CD4-positive, alpha-beta T cell treated with Interferon alpha-2 for 1 hour (primary cell): ENCODE measurements at places on chromosomes 7 and 10.
A peak's percentile ranks its signal among the peaks of the same experiment; 100 is the strongest.

DNA sequence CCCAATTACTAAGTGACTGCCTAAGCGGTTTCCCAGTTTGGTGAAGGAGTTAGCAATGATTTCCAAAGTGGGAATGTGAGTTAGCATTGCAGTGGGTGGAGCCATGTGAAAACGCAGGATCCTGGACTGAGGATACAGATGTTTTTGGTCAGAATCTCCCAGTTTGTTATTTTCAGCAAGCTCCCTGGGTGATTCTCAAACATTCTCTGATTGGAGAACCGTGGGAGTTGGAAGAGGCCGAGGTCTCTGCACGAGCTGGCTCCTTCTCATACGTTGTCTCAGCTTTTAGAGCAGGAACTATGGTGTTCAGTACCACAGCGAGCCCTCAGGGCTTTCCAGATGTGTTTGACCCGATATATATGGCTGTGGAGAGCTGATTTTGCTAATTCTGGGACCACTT is 396.5 kb upstream of the NPVF start:
- DNase-seq, result no peak

DNA sequence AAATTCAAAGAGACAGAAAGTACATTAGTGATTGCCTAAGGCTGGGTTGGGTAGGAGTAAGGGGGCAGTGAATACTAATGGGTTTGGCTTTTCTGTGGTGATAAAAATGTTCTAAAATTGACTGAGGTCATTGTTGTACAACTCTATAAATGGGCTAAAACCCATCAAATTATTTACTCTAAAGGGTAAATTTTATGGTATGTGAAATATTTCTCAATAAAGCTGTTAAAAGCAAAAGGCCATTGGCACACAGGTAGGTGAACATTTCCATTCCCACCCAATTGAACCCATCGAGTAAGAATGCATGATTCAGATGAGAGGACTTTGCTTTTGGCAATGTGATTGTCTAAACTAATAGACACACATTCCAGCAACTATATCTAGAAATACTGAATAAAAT is 579.4 kb downstream of the GATA3 start:
- DNase-seq, result no peak

DNA sequence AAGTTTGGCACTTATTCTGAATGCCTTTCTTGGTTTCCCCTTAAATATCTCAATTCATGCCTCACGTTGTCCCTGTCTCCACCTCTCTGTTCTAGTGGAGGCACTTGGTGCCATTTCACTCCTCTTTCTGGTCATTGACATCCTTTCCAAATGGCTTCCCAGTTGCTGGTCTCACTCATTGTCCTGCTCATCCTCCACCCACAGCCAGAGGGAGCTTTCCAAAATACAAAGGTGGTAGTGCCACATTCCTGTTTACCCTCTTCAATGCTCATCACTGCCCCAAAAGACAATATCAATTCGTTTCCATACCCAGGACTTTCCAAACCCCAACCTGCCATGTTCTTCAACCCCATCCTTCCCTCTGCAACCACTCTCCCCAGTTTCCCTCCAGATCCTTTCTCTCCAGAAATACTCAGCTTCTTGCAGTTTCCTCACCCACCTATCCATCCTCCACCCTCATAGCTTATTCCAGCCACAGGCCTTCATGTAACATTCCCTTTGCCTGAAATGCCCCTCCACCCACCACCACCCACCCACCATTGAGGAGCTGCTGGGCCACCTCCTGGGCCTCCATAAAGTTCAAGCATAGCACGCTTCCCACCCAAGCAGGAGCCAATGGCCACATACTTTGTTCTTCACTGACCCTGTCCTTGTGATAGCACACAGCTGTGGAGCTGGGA is 63.1 kb upstream of the ADRB1 start:
- DNase-seq, result no peak

DNA sequence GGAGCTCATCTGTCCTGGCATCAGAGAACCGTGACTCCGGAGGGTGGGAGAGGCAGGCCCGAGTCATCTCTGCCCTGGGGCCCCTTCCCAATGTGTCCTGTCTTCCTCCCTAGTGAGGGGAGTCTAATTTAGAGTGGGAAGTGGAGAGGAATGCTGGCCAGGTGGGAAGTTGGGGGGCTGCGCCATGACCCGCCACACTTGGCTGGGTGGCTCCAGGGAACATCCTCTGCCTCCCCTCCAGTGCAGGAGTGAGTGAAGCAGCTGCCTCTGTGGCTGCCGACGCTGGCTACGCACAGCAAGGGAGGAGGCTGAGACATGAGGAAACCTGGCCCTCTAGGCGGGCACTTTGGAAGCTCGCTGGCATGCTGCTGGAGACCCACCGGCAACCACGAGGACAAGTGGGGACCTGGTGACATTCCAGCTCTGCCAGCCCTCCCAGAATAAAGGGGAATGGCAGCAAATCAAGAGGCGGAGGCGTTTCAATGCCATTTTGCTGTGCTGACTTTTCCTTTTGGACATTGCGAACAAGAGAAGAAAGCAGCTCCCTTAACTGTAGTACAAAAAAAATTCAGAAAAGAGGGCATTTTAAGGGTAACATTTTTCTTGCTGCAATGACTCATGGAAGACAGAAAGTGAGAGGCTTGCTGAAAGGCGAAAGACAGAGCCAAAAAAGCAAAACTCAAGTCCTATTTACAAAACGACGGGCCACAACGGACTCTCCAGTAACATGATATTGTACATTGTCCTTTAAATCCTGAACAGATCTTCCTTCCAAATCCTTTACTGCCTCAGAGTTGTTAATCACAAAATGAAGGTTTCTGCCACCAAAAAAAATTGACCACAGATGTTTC is 121.2 kb upstream of the PITRM1 start:
- DNase-seq, result no peak

- DNase-seq, result no peak
Measured at GRCh38 chr7:72217151-72217550, 195.0 kb downstream of the CALN1 start.

DNA sequence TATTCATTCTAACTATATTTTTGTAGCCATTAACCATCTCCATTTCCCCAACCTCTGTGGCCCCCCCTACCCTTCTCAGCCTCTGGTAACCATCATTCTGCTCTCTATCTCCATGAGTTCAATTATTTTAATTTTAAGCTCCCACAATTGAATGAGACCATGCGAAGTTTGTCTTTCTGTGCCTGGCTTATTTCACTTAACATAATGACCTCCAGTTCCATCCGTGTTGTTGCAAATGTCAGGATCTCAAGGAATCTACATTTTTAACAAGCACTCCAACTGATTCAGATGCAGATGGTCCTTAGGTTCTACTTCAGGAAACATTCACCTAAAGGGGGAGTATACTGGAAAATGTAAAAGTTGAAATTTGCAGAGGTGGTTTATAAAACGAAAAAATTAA is 60.2 kb upstream of the PTPN12 start:
- DNase-seq, result no peak

DNA sequence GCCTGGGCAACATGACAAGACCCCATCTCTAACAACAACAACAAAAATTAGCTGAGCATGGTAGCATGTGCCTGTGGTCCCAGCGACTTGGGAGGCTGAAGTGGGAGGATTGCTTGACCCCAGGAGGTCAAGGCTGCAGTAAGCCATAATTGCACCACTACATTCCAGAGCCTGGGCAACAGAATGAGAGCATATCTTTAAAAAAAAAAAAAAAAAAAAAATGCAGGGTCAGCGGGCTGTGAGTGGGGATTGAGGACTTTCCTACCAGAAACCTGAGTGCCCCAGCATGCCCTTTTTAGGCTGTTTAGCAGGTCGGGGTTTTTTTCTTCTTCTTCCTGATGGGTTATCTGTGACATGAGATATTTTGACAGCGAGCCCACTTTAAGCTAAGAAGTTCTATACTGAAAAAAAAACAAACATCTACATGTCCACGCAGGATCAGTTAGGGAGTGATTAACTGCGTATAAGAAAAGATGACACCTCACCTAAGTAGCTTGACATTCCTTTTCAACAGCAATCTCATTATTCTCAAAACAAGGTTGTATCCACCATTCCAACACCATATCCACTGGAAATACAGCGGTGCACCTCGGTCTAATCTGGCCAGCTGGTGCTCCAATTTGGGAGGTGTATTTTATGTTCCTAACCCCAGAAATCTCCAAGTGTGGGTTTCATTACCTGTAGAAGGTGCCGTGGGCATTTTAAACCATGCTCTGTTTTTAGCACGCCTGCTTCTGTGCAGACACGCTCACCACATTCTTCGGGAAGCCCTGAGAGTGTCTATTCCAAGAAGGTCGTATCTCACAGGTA is 13.8 kb upstream of the RFC2 start:
- no peak for DNase-seq

DNA sequence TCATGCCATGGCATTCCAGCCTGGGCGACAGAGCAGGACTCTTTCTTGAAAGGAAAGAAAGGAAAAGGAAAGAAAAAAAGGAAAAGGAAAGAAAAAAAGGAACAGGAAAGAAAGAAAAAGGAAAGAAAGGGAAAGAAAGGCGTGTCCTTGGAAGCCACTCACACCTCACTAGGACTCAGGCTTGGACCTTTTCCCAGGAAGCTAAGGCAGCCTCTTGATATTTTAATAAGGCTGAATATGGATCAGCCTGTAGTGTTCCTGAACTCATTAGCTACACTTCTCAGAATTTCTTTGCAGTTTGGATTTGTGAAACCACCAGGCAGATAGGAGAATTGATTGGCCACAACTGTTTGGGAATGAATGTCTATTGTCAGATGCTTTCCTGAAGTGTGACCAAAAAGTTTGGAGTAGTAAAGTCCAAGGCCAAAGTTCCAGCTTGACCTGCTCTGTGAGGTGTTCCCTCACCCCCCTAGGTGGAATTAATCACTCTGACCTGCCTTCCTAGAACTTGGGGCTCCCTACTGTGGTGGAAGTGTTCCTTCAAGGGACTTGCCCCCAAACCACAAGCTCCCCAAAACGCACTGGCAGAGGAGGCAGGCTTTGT is 7.1 kb upstream of the MALSU1 start:
- DNase-seq, result no peak

DNA sequence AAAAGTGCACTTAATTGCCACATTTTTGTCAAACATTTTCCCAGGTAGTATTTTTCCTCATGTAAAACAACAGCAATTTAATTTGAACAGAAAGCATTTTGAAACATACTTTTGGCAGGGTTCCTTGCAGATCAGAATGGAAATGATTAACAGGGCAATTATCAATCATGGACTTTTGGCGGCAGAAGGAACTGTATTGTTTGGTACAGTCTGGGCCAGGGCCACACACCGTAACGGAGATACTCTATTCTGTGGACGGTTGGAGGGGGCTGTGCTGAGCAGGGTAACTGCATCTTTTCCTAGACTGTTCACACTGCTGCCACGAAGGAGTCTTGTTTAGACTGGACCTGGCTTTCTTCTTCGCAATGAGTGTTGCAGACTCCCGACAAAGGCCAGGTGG is 62.3 kb downstream of the EGFR start:
- no peak for DNase-seq

DNA sequence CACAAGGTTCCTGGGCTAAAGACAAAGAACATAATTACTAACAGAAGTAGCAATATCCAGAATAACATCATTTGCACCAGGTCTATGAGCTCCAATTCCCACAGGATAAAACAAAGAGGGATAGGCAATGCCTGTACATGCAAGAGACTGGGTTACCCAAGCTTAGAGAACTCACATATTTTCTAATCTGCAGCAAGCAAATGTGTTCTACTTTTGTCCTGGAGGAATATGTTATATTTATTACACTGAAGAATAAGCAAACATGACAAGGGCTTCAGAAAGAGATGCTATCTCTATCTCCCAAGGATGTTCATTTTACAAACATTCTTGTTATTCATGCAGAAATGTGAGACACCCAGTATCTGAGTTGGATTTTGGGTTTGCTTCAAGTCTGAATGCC is 118.6 kb downstream of the MDFIC start:
- DNase-seq, result no peak

DNA sequence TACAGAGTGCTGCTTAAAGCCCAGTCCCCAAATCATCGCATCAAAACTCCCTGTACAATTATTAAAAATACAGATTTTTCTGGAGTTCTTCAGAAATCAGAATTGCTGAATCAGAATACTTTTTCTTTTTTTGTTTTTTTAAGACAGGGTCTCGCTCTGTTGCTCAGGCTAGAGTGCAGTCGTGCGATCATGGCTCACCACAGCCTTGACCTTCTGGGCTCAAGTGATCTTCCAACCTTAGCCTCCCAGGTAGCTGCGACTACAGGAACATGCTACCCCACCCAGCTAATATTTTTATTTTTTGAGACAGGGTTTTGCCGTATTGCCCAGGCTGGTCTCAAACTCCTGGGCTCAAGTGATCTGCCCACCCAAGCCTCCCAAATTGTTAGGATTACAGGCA is 3.9 kb downstream of the BBIP1 start:
- DNase-seq, result no peak

DNA sequence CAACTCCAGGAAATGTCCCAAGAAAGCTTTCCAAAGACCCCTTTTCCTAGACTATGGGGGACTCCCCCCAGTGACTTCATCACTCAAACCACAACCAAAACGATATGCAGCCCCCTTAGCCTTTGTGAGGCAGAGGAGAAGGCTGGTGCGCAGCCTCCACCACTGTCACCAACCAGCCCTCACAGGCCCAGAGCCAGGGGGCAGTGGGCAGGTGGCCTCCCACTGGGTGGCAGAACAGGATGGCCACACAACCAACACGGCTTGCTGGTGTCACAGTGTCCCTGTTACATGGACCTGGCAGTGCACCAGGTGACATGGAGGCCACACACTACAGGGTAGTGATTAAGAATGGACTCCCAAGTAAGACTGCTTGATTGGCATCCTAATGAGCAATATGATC is 172.0 kb downstream of the PLXNA4 start:
- no peak for DNase-seq

DNA sequence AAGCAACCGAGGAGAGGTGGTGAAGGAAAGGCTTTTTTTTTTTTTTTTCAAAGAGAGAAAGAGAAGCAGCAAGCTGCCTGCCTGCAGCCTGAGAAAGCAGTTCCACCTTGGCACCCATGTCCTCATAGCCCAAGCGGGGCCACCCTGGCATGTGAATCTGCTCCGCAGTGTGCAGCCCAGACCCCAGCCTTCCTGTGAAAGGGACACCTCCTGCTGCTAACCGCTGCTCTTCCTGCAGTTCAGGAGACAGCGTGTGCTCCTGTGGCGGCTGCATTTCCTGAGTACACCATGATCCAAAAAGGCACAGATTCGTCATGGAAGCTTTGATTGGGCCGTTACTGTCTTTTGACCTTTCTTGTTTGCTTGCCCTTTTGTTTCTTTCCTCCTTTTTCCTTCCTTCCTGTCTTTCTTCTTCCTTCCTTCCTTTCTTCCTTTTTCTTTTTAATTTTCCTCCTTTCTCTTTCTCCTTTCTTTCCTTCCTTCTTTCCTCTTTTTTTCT is 38.1 kb downstream of the IKZF1 start:
- DNase-seq, result peak; percentile 75

- DNase-seq, result no peak
Measured at GRCh38 chr10:75984067-75984466, 552.6 kb downstream of the LRMDA start.

DNA sequence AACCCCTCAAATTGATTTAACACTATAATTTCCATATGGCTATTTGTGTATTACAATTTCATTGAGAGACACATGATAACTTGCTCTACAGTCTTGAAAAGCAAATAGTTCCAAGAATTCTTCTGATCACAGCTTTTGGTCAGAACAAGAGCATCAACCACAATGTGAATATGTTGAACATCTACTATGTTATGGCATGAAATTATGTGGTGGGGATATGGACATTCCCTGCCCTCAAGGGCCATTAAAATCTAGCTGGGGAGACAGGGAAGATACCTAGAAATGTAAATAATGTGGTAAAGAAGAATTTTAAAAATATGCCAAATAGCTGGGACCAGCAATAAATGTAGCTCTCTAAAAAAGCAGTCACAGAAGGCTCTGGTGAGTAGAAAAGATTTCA is 262.2 kb downstream of the FZD1 start:
- DNase-seq, result no peak

GRCh38 chr10:76291175-76291574 is 859.8 kb downstream of the LRMDA start:
- DNase-seq, result no peak
